ENCODE measurements at places on chromosomes 3 and 15.

GRCh38 chr3:171809611-171809860 lies 747 bp downstream of the PLD1 start:
- no peak for DNase-seq

DNA sequence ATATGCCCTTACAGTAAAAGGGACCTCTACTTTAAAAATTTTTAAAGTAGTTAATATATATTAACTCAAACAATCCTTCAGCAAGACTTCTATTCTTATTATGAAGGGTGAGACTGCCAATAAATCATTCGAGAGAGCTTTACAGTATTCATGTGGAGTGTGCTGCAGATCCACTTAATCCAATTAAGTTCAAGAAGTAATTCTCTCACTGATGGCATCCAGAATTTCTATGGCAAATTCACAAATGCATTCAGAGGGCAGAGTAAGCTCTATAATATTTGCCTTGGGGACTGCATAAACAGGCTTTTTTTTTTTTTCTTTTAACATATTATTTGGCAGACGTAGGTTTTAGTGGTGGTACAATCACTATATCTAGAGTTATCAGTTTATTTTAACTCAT lies 692.0 kb downstream of the NLGN1 start:
- DNase-seq: no peak

DNA sequence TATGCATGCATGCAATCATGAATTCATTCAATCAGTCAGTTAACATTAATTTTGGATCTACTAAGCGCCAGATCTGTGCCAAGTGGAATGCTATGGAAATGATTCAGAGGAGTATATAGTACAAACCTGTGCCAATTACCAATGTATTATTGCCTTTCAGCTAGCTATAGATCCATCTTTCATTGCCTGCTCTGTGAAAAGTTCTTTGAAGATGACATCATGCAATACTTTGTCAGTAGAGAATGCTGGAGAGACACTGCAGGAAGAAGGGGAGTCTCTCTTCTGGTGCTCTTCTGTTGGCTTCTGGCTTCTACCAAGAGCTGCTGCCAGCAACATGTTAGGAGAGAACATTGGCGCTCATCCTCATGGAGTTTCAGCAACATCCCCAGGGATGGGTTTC lies 81.0 kb upstream of the LMCD1 start:
- DNase-seq: no peak

GRCh38 chr15:72740219-72740618 lies 43.3 kb downstream of the ADPGK start:
- no peak for DNase-seq

GRCh38 chr3:78476076-78476475 lies 1291.7 kb downstream of the ROBO1 start:
- no peak for DNase-seq

DNA sequence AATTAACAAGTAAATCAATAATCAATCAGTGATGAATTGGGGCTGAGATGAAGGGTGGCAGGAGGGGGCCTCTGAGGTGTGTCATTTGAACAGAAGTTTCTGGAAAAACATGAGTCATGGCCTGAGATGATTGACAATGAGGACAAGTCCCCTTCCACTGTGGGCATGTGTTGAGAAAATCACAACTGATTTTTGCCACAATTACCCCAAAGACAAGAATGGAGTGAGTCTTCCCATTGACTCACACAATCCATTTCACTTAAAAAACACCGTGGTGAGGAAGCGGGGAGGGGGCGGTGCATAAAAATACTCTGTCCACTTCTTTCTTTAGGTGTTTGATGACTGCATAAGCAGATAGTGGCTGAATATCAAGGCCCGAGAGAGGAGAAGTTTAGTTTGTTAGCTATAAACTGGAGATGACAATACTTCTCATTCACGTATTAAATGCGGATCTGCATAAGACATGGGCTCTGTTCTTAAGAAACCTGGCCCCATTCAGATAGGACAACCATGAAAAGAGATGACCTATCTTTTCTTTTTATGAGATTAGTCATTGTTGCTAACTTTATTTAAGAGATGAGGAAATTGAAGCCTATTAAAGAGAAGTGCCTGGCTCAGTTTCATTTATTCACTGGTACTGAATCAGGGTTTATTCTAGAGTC lies 34.7 kb downstream of the SHC4 start:
- DNase-seq: no peak

- no peak for DNase-seq
These were observed 63.5 kb downstream of the CMSS1 start for GRCh38 chr3:99881121-99881524.

DNA sequence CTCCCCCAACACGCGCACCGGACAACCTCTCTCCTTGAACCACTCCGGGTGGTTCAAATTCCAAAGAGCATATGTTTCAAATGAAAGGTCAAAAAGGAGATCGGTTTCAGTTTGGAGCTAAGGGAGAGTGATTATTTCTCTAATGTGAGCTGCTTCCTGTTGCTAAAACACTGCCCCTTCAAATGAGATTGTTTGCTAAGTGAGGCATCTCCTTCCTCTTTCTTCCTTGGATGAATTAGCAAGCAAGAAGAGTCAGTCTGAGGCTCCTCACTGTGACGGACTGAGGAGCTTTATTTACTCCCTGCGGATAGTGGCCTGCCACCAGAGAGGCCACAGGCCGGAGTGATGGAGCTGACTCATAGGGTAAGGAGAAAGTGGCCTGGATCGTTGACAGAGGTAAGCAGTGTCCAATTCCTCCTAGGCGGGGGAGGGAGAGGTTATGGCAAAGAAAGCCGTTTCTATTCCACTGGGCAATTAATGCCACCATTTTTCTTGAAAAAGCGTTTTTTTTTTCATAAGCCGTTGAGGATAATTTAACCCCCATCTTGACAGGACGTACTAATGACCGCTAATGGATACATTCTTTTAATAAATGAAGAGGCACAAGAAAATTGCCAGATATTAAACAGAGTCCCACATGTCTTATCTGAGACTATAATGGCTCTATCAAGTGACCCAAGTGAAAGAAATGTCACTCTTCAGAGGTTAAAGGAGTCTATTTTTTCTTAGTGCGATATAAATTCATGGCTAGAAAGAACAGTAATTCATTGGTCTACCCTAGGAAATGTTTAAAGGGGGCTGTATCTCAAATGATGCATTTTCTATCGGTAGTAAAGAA lies 167.0 kb upstream of the ANKRD28 start:
- no peak for DNase-seq

DNA sequence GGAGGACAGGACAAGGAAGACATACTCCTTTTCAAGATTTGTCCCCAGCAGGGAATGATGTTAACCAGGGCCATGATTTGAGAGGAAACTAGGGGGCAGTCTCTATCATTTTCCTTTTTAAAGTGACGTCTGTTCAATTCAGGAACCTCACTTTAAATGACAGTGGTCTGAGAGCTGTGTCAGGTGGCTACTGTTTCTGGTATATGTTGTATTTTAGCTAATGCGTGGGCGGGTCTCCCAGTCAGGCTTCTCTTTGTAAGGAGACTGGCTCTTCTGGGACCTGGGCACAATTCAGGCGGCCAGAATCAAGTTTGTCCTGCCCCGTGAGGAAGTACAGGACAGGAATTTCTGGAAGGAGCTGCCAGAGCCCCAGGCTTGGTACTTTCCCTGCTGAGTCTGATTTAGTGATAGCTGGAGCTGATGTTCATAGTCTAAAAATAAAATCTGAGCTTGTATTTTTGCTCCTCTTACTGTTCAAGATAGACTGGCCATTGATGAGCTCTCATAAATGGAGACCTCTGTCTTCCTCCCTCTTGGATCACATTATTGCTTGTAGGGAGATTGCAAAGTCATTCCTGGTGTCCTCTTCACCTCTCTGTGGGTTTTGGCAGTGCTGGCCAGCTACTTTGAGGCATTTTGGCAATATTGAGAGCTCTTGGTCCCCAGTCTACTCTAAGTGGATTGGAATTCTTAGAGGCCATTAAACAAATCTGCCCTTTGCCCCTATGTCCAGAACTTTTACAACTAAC lies 25.6 kb downstream of the SQOR start:
- DNase-seq: no peak

- DNase-seq: no peak
These were observed 111.1 kb upstream of the ABI3BP start for GRCh38 chr3:101104321-101104720.

DNA sequence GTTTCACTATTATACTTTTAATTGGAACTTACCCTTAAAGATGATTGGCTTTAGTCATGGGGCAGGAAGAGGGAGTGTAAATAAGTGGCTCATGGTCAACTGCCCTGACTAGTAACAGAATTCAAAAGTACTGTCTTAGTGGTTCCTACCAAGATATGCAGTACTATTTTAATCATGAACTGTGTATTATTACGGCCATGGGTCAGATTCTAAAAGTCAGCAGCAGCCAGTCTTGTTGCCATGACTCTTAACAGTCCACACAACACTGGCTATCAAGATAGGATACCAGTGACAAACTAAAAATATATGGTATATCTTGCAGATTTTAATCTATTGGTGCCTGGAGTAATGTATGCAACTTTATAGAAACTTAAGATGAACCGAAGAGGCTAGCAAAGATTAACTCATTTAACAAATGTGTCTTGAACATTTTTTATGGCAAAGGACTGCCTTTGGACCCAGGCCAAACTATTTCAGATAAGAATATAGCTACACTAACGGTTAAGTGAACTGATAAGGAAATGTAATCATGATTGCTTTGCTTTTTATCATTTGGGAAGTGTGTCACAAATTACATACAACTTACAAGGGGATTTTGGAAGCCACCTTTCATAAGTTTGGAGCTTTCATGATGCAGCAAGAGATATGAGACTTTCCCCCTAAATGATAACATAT lies 163.7 kb downstream of the TCF12 start:
- no peak for DNase-seq

- DNase-seq: no peak
These were observed 215.0 kb upstream of the IGF1R start for GRCh38 chr15:98433346-98433745.

GRCh38 chr3:142977399-142977728 lies 13.9 kb upstream of the PAQR9 start:
- DNase-seq: no peak

- DNase-seq: no peak
These were observed 191.6 kb downstream of the GREM1 start for GRCh38 chr15:32909431-32909830.

DNA sequence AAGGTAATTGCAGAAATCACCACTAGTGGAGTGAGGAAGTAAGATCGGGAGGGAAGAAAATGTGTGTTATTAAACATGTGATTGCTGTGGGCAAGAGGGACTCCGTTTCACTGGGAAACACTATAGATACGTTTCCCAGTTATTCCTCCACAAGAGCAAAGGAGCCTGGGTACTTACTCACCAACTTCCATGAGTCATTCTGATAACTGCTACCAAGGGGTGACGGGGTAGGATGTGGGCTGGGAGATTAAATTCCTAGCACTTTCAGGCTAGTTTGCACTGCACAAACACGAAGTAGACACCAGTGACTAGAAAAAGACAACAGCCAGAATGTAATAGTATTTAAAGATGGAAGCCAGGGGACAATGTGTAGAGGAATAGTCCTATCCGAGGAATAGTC lies 812.9 kb upstream of the CFAP20DC start:
- DNase-seq: no peak

- no peak for DNase-seq
These were observed 15.7 kb downstream of the CHST13 start for GRCh38 chr3:126539558-126540250.

All from activated naive CD4-positive, alpha-beta T cell (primary cell).